ENCODE measurements at places on chromosomes 6 and 20.

DNA sequence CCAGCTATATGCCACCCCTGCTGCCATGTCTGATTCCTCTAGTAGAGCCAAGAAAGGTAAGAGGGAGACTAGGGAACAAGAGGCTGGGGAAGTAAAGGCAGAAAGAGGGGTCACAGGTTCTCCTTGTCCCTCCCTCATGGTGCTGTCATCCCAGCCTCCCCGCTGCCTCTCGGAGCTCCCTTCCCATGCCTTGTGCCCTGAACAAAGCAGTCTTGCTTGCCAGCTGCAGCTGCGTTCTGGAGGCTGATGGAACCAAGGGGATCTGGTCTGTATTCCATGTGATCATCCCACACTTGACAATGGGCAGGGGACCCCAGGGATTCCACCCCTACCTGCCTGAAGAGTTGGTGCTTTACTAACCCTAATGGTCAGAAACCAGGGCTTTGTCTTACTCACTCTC is 61.4 kb downstream of the DAAM2 start:
- peak; percentile 52 for DNase-seq

GRCh38 chr20:32045999-32046398 is 6.0 kb upstream of the HCK start:
- no peak for DNase-seq

DNA sequence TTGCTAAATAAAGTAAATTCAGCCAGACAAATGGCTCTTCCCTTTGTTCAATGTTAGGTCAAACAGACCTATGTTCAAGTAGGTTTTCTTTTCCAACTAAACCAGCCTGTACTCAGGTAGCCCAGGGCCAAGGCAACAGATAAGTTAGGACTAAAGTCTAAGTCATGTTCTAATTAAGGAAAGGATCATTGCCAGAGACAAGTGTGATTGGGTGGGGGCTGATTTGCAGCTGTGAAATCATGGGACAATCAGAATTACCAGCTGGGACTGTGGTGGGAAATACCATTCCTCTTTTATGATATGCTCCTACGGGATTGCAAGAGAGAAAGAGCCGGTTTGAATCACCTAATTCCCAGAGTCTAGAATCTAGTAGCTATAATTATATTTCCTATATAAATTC is 4.2 kb upstream of the FBXO30 start:
- no peak for DNase-seq

- DNase-seq: no peak
Measured at GRCh38 chr6:16781348-16782169, 20.3 kb upstream of the ATXN1 start.

- DNase-seq: peak; percentile 49
Measured at GRCh38 chr20:49909499-49910339, 5.6 kb downstream of the SPATA2 start.

DNA sequence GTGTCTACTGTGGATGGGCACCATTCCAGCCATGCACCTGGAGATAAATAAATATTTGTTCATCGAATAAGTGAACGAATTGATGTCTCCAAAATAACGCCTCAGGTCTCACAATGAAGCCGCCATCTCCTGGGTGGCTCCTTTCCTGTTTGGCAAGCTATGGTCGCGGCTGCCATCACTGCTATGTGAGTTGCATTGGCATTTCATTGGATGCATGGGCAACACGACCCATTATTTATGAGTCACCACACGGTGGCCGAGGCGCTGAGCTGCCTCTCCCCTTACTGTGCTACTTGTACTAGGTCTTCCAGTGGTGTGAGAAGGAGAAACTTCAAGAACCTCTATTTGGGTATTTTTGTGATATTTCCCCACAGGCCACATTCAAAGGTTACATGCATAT is 21.3 kb upstream of the PDE10A start:
- no peak for DNase-seq

- DNase-seq: no peak
Measured at GRCh38 chr6:12490351-12490903, 200.3 kb downstream of the EDN1 start.

- peak; percentile 1 for DNase-seq
Measured at GRCh38 chr6:55964136-55964535, 88.7 kb upstream of the BMP5 start.

- DNase-seq: no peak
Measured at GRCh38 chr6:41442800-41443501, 103.2 kb upstream of the FOXP4 start.

DNA sequence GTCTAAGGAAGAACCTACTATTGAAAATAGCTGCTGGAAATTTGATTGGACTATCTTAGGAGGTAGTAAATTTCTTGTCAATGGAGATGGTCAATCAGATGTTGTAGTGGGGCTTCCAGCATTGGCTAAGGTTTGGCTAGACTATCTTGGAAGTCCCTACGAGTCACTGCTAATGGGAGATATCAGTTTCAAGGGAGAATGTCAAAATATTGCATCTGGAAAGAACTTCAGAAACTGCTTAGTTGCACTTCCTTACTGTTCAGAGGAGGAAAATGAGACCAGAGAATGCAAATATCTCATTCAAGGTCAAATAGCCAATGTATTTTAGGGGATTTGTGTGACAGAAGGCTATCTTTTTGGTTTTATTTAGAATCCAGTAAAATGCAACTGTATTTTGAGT is 53.5 kb upstream of the CCN2 start:
- DNase-seq: no peak

GRCh38 chr20:32333988-32334885 is 23.9 kb upstream of the ASXL1 start:
- no peak for DNase-seq

GRCh38 chr20:64180673-64181072 is 16.4 kb downstream of the MYT1 start:
- no peak for DNase-seq

- no peak for DNase-seq
Measured at GRCh38 chr6:11791354-11792107, 12.9 kb upstream of the ADTRP start.
